ENCODE measurements at places on chromosomes 3 and 15.

DNA sequence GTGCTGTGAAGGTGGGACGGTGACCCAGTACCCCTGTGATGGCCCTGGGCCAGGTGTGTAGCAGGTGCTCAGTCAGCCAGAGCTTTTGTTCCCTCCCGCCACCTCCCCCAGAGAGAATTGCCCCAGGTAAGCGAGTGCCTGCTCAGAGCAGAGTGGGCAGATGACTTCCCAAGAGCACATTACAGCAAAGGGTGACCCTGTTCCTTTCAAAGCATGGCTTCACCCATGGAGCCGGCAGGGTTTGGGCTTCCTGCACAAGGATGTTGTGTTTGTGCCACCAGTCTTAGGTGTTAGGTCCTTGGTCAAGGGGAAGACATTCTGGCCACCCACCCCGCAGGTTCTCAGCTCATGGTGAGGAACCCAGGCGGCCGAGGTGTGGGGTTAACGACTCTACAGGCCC, 30.7 kb downstream of the SLC6A6 start:
- no peak for DNase-seq

GRCh38 chr3:9934235-9934621, 594 bp downstream of the CRELD1 start:
- no peak for DNase-seq

DNA sequence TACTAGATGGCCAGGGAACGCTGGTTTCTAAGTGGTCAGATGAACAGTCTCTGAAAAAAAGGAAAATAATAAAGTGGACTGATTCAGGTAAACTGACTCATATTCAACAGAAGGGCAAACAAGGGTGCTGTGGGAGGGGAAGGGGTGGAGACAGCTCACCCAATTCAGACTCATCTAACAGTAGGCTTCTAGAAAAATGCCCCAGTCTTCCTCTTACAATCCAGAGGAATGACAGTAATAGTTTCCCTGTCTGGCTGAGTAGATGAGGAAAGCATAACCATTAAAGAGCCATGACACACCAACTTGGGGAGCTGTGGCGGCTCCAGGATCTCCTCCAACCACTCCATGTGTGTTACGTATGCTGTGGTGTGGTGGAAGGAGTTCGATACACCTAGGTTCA, 231.4 kb upstream of the UMPS start:
- DNase-seq: no peak

DNA sequence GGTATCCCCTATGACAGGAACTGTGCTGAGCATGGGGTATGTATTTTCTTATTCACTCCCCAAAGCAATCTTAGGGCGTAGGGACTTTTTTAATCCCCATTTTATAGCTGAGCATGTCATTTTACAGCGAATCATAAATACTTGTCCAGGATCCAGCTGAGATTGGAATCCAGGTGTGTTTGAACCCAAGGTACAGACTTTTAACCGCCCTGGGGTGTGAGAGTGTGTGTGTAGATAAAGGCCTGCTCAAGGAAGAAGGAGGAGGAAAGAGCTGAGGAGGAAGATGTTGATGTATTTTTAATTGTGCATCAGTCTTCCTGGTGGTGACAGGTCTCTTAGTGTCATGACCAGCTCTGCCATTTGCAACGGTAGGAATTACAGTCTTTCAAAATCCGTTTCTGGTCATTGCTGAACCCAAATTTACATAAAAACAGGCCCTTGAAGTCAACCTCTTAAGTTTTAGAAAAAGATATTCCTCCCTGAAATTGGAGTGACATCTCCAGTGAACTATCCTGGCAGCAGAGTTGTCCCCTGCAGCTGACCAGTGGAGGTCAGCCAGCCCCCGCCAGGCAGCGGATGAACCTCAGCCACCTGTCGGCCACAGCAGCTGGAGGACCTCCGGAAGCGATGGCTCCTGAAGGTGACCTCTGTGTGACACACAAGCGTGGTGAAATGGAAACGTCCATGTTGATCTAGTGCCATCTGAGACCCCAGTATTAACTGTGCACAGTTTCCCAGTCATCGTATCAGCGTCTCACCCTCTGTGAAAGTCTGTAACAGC, 92.8 kb upstream of the MITF start:
- DNase-seq: no peak

DNA sequence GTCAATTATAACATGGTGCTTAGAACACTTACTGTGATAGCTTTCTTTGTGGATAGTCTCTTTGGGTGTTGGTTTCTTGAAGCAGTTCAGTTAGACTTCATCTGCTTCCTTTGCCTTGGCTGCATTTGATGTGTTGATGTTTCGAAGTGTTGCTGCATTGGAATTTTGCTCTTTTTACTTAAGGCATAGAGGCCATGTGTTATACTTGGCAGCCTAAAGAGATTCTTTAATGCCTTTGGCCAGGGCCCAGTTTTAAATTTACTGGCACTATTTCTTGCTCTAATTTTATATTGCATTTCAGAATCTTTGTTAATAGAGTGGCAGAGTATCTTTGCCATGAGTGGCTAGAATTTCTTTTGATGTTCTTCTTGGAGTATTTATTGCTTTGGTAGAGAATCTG, 21.2 kb downstream of the NR1D2 start:
- no peak for DNase-seq

GRCh38 chr3:43861635-43862034, 170.9 kb downstream of the ABHD5 start:
- no peak for DNase-seq

- DNase-seq: no peak
These were observed 494.5 kb downstream of the DIPK2A start for GRCh38 chr3:144466114-144466513.

DNA sequence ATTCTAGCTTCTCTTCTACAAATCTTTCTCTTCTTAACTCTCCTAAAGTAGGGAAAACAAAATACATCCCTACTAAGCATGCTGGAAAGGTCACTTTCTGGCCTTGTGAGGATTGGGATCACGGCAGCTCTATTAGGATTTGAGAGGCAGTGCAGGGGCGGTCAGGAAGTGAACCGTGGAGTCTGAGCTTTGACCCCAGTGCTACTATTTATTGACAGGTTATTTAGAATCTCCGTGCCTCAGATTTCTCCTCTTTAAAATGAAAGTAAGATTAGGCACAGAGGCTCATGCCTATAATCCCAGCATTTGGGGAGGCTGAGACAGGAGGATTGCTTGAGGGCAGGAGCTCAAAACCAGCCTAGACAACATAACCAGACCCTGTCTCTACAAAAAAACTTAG, 42.0 kb upstream of the CHRM5 start:
- no peak for DNase-seq

DNA sequence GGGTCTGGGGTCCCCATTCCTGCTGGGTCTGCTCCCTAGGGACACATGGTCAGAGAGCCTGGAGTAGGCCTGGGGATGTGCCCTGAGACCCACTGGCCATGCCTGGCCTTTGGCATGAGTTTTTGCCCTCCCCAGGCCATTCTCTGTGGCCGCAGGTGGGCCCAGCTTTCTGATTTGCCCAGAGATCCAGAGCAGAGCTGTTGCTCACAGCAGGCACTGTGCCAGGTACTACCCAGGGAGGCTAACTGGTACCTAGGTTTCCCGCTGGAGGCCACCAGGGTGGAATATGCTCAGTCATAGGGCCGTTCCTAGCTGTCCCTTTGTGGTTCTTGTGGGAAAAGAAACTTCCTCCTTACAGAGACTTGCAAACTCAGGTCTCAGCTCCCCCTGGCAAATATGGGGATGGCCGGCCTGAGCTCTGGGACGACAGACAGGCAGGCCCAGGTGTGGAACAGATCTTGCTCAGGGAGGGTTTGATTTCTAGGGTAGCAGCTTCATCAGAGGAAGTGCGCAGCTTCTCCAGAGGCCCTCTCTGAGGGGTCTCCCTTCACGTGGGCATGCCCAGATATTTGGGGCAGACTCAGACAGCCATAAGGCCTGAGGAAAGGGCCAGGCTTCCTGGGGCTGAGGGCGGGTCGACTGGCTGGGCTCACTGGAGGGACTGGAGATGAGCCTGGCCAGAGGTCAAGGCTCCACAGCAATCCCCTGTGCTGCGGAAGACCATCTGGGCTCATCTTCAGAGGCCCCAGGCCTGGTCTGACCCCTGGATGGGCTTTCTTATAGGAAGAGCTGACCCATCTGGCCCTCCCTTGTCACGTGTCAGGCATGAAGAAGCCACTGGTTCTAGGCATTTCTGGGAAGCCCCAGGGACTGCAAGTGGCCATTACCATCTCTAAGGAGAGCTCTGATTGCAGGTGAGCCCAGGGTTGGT, 28.0 kb downstream of the ACAA1 start:
- DNase-seq: peak; percentile 33

DNA sequence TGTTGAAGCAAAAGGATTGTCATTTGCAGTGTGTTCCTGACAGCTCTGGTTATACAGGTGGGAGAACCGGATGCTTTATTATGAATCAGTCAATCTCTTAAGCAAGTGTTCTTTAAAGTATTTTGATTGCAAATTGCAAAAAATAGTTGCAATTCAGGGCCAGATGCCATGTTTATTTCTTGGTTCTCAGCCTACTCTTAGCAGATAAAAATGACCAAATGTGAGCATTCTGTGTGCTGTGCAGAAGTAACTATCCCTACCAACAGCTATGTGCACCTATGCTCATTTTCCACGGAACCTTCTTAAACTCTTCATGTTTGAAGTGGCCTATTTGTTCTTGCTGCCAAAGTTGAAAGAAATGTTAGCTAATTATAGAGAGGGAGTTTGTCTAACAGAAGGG, 262.3 kb upstream of the RASGRP1 start:
- DNase-seq: no peak

DNA sequence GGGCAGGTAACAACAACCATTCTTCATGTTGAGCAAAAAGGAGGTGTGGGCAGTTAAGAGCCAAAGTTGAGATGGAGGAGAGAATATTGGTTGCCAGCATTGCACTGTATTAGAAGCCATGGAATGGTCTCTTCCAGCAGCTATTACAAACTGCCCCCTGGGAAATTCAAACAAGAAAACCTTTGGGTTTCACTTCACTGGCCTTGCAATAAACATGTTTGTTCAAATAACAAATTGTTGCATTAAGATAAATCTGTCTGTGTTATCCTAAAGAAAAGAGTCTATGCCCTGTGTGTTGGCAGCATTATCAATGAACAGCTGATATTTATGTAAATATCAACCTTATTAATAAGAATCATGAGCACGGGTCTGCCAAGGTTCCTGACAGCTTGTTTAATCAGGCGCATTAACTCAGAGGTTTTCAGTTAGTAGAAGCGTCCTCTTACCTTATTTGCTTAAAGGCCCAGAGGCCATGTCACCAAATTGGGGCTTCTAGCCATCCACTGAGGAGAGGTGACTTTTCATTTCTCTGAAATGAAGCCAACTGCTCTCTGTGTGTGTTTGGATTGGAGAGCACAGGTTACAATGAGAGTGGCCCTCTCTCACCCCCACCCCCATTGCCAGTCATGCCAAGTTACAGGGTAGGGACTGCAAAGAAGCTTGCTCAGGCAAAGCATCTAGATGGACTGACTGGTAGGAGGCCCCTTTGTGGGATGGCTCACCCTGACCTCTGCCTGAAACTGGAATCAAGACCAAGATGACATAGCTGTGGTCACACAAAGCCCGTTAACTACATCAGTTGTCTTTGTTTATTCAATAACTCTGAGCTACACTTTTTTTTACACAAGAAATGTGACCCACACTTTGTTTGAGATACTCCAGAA, 10.5 kb downstream of the FILIP1L start:
- DNase-seq: no peak

GRCh38 chr15:68639926-68640600, 61.3 kb downstream of the CORO2B start:
- DNase-seq: no peak
